Amniotic stem cell (primary cell): ENCODE measurements at places on chromosomes 3 and 15.

GRCh38 chr15:82043796-82044372 lies 1.9 kb downstream of the MEX3B start:
- no peak for DNase-seq

GRCh38 chr15:63277038-63277892 lies at the start of gene APH1B:
TSS of gene APH1B (plus strand) at chr15:63277605. CDS start at chr15:63277624, 19 bp downstream.
- peak; percentile 43 for DNase-seq

DNA sequence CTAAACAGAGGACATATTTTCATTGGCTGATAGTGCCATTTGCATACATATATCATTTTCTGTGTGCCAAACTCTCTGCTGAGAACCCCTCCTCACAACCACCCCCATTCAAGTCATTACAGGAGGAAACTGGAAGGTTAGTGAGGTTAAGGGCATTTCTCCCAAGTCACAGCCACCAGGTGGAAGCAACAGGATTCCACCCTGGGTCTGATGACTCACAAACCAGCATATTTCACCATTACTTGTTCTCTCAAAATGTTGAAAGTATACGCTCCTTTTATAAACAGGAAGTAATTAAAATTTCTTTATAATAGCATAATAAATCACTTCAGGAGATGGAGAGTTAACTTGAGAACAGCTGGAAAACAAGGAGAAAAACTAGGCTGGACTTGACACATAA lies 398.6 kb upstream of the WNT5A start:
- no peak for DNase-seq

- no peak for DNase-seq
Observed at GRCh38 chr3:138646008-138646407, 37.4 kb downstream of the FAIM start.

DNA sequence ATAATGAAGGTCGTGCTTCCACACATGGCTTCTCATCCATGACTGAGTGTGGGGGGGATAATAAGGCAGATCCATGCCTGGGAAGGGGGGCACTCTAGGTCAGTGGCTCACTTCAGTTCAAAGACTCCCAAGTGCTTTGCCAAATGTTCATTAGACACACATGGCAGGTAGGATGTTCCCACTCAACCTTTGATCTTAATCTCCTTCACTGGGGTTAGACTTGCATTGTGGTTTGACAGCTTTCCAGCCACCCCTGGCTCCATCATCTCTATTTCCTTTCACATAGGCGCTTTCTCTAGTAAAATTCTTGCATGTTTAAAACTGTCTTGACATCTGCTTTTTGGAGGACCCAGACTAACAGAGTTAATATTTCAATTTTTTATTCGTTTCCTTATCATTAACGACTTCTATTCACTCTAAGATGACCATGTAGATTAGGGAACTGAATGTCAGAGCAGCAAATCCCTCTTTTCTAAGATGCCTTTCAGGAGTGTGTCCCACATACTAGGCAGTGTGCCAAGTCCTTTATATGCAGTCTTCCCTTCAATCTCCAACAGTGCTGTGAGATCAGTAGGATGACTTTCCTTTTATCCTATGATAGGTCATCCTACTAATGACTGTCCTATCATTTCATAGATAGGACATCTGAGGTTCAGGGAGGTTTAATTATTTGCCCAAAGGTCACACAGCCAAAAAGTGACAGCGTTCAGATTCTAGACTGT lies 57.9 kb downstream of the BTD start:
- DNase-seq: no peak

GRCh38 chr3:69087030-69087791 lies 2.5 kb downstream of the ARL6IP5 start:
- DNase-seq: no peak

GRCh38 chr3:132961991-132962390 lies 76.2 kb upstream of the TMEM108 start:
- DNase-seq: no peak

GRCh38 chr3:39801216-39801615 lies 8.2 kb upstream of the MYRIP start:
- DNase-seq: no peak

DNA sequence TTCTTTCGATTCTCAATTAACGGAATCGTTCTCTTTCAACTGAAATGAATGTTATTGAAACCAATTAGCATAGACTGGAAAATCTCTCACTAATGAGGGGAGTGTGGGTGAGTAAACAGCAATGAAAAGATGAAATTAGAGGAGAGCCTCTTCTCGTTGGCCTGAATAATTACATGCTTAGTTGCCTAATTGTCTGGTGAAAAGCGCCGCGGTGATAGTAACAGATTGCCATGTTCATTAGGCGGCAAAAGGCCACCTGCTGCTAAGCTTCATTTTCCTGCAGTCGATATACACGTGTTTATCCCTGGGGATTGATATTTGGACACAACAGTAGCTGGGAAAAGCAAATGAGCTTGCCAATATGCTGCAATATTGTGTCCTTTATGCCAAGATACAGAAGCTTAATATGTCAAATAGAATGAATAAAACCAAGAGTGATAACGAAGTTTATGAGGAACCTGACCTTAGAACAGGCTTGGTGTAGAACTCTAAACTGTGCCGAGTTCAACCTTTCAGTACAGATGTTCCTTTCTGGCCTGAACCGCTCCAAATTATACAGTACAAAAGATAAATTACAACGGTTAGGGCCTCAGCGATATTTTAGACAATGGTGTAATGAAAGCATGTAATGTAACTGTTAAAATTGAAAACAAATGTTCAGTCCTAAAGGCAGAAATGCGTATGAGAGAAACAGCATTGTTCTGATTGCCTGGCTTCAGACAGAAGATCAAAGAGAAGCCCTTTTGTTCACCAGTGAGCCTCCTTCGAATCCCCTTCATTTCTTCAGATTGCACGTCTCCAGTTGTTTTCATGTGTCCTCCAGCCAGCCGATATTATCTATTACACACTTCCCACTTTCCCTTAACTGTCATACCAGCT lies 185.2 kb downstream of the SHOX2 start:
- DNase-seq: no peak

GRCh38 chr3:71582036-71582611 lies 1.4 kb downstream of the FOXP1 start:
- no peak for DNase-seq

DNA sequence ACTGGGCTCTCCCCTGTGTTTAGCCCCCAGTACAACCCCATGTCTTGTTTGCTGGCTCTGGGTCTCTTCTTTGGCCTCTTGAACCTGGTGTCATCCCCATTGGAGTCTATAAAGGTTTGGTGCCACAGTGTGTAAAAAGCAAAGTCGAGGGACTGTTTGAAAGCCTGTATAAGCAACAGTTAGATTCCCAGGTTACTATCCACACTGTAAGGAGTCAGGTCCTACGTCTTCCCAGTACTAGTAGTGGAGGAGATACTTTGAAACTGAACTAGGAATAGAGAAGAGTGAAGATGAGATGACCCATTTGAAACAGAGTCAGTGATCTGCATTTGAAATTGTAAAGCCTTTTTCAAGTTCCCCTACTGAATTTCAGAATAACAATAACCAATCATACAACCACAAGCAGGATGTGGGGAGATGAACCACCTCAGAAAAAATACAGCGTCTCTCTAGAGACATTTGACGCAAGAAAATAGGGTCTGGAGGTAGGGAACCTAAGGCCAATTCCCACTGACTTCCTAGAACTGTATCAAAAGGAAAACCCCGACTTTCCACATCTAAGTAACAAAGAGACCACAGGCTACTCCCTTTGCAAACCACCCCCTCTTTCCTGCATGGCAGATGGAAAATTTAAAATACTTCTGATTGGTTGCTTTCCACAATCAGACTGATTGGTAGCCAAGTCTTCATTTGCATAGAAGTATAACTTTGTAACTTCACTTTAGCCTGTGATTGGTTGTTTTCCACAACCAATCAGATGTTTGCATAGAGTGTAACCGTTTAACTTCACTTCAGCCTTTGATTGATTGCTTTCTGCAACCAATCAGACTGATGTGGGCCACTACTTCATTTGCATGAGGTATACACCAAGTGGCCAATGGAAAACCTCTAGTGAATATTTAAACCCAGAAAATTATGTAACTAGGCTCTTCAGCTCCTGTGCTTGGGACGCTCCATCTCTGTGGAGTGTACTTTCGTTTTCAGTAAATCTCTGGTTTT lies 49.9 kb upstream of the NEDD4 start:
- DNase-seq: no peak

- no peak for DNase-seq
Observed at GRCh38 chr15:92095693-92096092, 242.2 kb downstream of the SLCO3A1 start.

- DNase-seq: no peak
Observed at GRCh38 chr3:183331498-183331897, 78.4 kb downstream of the B3GNT5 start.

DNA sequence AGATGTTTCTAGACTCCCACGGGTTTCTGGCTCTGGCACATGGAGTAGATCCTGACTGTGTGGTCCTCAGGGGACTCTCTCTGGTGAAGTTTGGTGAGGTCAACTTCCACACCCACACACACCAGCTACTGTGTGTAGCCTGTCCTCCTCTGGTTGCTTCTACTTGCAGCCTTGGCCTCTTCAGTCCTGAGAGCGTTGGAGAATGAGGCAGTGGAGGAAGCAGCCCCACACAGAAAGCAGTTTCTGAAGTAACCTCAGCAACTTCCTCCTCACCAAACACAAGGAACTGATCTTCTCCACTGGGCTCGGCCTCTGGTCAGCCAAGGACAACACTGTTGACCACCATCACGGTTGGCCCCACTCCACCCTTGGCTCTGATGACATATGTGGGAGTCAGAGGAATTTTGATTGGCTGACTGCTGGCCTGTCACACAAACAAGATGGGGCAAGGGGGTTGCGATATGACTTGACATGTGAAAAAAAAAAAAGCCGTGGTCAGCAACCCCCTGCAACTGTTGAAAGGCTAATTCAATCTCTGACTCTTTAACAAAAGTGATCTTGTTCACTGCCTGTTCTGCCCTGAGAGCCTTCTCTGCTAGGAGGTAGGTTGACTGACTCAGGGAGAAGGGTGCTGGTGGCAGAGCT lies 19.6 kb downstream of the CD86 start:
- DNase-seq: no peak

DNA sequence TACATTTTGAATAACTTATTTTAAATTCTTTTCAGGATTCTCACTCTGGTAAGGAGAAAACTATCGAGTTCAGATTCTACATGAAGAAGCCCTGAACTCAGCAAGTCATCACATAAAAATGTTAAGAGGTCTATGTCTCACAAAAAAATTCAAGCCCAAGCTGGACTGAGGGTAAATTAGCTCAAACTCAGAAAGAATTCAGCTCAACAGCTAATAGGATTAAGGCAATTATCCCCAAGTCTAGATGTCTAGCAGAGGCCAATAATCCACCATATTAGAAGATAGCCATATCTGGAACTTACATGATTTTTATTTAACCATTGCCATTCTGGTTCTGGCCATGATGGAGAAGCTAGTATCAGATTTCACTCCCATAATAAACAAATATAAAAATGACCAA lies 909.7 kb downstream of the PLOD2 start:
- no peak for DNase-seq

DNA sequence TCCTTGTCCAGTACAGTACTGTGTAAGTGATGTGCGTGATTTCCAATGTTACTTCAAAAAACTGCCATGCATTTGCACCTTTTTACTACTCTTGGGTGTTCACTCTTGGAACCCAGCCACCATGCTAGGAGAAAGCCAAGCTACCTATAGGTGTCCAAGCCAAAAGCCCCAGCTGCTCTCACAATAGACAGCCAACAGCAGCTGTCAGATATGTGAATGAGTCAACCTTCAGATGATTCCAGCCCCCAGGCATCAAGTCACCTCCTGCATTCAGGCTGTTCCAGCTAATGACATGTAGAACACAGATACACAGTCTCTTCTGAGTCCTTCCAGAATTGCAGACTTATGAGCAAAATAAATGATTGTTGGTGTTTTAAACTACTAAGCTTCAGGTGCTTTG lies 417.7 kb upstream of the TGFBR2 start:
- no peak for DNase-seq

GRCh38 chr3:57729334-57730045 lies 26.6 kb upstream of the SLMAP start:
- no peak for DNase-seq

DNA sequence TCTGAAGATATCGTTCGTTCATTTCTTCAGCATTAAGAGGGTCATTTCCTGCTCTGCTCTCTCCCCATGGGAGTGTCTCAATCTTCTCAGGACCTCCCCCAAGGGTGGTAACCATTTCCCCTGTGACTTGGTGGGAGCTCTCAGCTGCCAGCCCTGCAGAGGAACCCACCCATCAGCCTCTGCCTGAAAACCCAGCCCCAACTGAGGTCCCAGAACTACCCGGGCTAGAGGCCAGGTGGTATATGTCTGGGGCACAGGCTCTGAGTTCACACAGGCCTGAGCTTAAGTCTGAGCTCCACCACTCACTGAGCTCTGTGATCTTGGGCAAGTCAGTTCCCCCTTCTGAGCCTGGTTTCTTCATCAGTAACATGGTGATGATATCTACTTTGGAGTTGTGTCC lies 10.0 kb upstream of the ATP2B2 start:
- no peak for DNase-seq
